ENCODE measurements at places on chromosomes 1 and 21. TPM values are rescaled to one million over a fixed set of nuclear protein-coding genes. Genes with fewer than 3 reads are reported as not detected.

DNA sequence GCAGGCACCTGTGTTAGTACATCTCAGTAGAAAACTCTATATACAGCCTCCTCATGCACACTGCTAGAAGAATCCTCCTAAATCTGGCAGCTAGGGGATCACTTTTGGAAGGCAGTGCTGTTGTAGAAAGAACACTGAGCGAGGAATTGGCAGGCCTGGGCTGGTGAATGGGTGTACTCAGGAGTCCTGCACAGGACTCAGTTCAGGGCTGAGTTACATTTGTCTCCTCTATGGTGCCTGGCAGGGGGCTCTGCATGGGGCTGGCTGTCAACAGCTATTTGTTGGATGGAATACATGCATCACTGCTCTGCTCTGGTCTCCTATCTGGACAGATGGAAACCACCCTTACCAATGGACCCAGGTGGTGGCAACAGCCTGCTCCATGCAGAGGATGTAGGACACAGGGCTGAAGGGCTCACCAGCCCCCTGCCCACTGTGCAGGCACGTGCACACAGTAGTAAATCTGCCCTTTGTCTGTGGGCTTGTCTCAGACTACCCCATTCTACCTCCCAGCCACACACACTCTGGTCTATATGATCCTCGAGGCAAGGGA, 74.2 kb downstream of the LRIG2 start:
- no peaks in the 10 kb centered on the region for H3K27me3 ChIP-seq
- H3K4me3 ChIP-seq: no peak overlapping the region

- DNase-seq: no peak
- H3K4me1 ChIP-seq: peaks cover 11% of the 10 kb centered on the region
- H3K27me3 ChIP-seq: no peaks in the 10 kb centered on the region
- no peak overlapping the region for H3K27ac ChIP-seq
- peaks cover 26% of the 10 kb centered on the region for H3K36me3 ChIP-seq
- no peak overlapping the region for H3K4me3 ChIP-seq
These were observed 3.1 kb downstream of the LAMTOR5 start for GRCh38 chr1:110404401-110404800.

- H3K36me3 ChIP-seq: no peaks in the 10 kb centered on the region
- no peaks in the 10 kb centered on the region for H3K27me3 ChIP-seq
- DNase-seq: no peak
- H3K4me3 ChIP-seq: no peak overlapping the region
- H3K4me1 ChIP-seq: no peaks in the 10 kb centered on the region
These were observed 262.6 kb downstream of the PCP4 start for GRCh38 chr21:40129809-40130208.

GRCh38 chr1:71521655-71522264, 440.9 kb upstream of the ZRANB2 start:
- peak; percentile 51 for DNase-seq
- H3K36me3 ChIP-seq: no peaks in the 10 kb centered on the region
- no peaks in the 10 kb centered on the region for H3K4me1 ChIP-seq
- no peak overlapping the region for H3K27ac ChIP-seq

DNA sequence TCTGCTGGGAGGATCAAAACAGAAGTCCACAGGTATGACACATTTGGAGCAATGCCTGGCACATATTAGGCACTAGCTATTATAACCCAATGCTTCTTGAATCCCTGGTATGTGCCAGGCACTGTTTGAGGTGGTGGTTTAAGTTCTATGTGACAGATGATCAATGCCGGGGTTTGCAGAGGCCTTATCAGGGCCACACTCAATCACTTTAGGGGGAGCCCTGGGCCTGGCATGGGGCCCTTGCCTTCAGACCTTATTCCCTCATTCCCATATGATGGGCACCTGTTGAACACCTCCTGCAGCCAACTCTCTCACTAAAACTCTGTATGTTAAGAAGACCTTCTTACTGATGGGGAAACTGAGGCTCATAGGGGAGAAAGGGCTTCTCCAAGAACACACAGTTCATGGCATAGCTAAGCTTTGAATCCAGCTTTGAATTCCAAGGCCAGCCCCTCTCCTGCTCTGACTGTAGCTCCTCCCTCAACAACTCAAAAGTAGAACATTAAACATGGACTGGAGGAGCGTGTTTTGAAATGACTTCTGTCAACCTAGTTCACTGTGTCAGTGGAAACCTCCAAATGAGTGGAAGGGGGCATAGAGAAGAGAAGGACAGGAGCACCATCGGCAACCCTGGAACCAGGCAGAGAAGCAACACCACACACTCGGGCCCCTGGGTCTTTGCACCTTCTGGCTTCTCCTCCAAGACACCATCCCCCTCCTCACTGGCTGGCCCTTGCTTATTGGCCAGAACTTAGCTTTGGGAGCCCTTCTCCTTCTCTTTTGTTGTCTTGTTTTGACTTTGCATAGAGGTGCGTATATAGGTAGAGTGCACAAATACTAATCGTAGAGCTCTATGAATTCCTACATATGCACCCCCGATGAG, 6.6 kb upstream of the IFFO2 start:
- peaks cover under 1% of the 10 kb centered on the region for H3K36me3 ChIP-seq
- peaks cover 12% of the 10 kb centered on the region for H3K4me1 ChIP-seq
- H3K27ac ChIP-seq: no peak overlapping the region
- H3K4me3 ChIP-seq: no peak overlapping the region

GRCh38 chr1:178461104-178461503, 35.7 kb downstream of the CLEC20A start:
- DNase-seq: no peak
- peaks cover 9% of the 10 kb centered on the region for H3K4me1 ChIP-seq
- no peaks in the 10 kb centered on the region for H3K36me3 ChIP-seq
- no peak overlapping the region for H3K4me3 ChIP-seq

DNA sequence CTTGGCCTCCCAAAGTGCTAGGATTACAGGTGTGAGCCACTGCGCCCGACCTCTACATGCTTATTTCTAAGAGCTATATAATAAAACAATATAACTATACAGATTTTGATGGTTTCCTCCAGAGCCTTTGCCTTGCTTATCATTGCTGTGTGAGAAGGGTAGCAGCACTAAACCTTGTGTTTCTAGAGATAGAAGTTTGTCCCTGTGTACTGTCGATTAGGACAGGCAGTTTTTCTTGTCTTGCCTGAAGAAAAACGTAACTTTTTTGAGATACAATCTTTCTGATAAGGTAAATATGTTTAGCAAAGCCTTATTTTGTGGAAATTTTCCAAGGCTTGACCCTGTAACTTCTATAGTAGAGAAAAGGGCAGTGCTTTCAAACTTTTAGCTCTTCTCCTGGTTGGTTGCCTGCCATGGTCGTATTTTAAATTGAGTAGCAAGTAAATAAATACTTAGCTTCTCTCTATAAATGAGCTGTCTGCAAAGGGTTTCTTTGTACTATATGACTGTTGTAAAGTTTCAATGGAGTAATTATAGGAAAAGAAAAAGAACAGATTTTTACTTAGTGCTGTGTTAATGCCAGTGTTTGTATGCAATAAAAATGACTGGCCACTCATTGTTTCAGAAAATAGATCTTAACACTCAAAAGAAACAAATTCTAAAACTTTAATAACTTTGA, 86.4 kb upstream of the CACYBP start:
- no peak for DNase-seq
- no peak overlapping the region for H3K27ac ChIP-seq
- H3K27me3 ChIP-seq: no peaks in the 10 kb centered on the region
- no peak overlapping the region for H3K4me3 ChIP-seq
- H3K36me3 ChIP-seq: no peaks in the 10 kb centered on the region

GRCh38 chr1:177737456-177737855, 232.4 kb downstream of the SEC16B start:
- no peaks in the 10 kb centered on the region for H3K36me3 ChIP-seq
- H3K27me3 ChIP-seq: no peaks in the 10 kb centered on the region
- no peak overlapping the region for H3K27ac ChIP-seq
- no peak for DNase-seq
- H3K4me1 ChIP-seq: no peaks in the 10 kb centered on the region
- no peak overlapping the region for H3K4me3 ChIP-seq

GRCh38 chr1:203880606-203881005, 19.2 kb downstream of the SNRPE start:
- no peak overlapping the region for H3K27ac ChIP-seq
- no peaks in the 10 kb centered on the region for H3K36me3 ChIP-seq
- no peak overlapping the region for H3K4me3 ChIP-seq

GRCh38 chr1:245217853-245218608, 63.2 kb downstream of the KIF26B start:
- H3K4me1 ChIP-seq: no peaks in the 10 kb centered on the region
- no peaks in the 10 kb centered on the region for H3K27me3 ChIP-seq
- no peak for DNase-seq
- H3K27ac ChIP-seq: no peak overlapping the region
- no peak overlapping the region for H3K4me3 ChIP-seq

- H3K36me3 ChIP-seq: no peaks in the 10 kb centered on the region
- H3K27me3 ChIP-seq: peaks cover 36% of the 10 kb centered on the region
- no peak overlapping the region for H3K4me3 ChIP-seq
- no peak for DNase-seq
- no peak overlapping the region for H3K27ac ChIP-seq
These were observed 240.9 kb downstream of the CAMTA1 start for GRCh38 chr1:7026169-7026568.

- no peaks in the 10 kb centered on the region for H3K27me3 ChIP-seq
- no peaks in the 10 kb centered on the region for H3K36me3 ChIP-seq
- no peak overlapping the region for H3K27ac ChIP-seq
These were observed 191.5 kb downstream of the SDCCAG8 start for GRCh38 chr1:243447347-243447746.

GRCh38 chr21:39651206-39651605, 38.5 kb downstream of the B3GALT5 start:
- no peak overlapping the region for H3K4me3 ChIP-seq
- no peak overlapping the region for H3K27ac ChIP-seq
- no peak for DNase-seq
- no peaks in the 10 kb centered on the region for H3K27me3 ChIP-seq
- peaks cover 20% of the 10 kb centered on the region for H3K4me1 ChIP-seq

DNA sequence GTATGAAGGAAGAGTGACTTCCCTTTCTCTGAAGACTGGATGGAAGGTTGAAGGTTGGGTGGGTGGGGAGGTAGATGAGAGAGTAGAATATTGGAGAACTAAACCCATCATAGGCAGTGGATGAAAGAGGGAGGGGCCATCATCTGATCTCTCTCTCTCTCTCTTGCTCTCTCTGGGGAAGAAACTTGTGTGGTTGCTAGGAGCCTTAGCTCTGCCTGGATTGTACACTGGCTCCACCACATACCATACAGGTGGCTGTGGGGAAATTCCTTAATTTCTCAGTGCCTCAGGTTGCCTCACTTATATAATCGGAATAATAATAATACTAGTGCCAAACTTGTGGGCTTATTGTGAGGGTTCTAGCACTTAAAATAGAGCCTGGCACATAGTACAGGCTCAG, 9.5 kb downstream of the XCL1 start:
- H3K27me3 ChIP-seq: no peaks in the 10 kb centered on the region
- no peak overlapping the region for H3K27ac ChIP-seq
- H3K4me1 ChIP-seq: no peaks in the 10 kb centered on the region
- no peak for DNase-seq
- no peak overlapping the region for H3K4me3 ChIP-seq
- H3K36me3 ChIP-seq: no peaks in the 10 kb centered on the region

GRCh38 chr1:195580988-195581387, 1027.3 kb downstream of the KCNT2 start:
- no peaks in the 10 kb centered on the region for H3K36me3 ChIP-seq
- H3K27me3 ChIP-seq: no peaks in the 10 kb centered on the region
- H3K27ac ChIP-seq: no peak overlapping the region
- H3K4me1 ChIP-seq: no peaks in the 10 kb centered on the region
- no peak overlapping the region for H3K4me3 ChIP-seq

Gene C1orf185
- total RNA-seq: not detected

Gene SIM2
- 15.1 TPM for total RNA-seq

Gene CADM3
- not detected for total RNA-seq

Gene SPATA17
- 3.0 TPM for total RNA-seq

Gene LDLRAD1
- 0.24 TPM for total RNA-seq

Gene CDK18
- 42.1 TPM for total RNA-seq

Gene PLA2G2D
- total RNA-seq: not detected

Gene KPRP
- total RNA-seq: not detected

Gene DAB1
- not detected for total RNA-seq

Gene FAM72B
- total RNA-seq: 9.6 TPM

Gene FCRL2
- 0.47 TPM for total RNA-seq

Gene LIPI
- total RNA-seq: not detected

Gene RGS4
- not detected for total RNA-seq

Gene CLDN14
- total RNA-seq: not detected

Gene BSND
- not detected for total RNA-seq

Gene CYP2J2
- 17.0 TPM for total RNA-seq
